Hematopoietic multipotent progenitor cell treated with erythropoietin and hydrocortisone succinate and interleukin-3 and kit ligand, for 8 days (in vitro differentiated cells): ENCODE measurements at places on chromosomes 12 and 14.

DNA sequence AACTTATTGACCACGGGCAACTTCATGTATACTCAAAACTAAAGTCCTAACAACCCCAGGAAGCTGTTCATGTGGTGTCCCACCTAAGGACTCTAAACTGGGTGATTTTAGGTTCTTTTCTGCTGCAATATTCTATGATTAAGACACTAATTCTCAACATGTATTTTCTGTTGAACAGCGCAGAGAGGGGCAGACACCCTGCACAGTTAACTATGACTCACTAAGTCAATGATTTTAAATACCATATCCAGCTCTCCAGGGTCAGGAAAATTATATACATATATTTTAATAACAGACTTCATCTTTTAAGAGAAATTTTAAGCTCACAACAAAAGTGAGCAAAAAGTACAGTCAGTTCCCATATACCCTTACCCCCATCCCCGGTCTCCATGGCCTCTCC is 85.0 kb downstream of the FOXN3 start:
- no peak for DNase-seq

- no peak for DNase-seq
These were observed 36.9 kb downstream of the TTLL5 start for GRCh38 chr14:75697918-75698317.

DNA sequence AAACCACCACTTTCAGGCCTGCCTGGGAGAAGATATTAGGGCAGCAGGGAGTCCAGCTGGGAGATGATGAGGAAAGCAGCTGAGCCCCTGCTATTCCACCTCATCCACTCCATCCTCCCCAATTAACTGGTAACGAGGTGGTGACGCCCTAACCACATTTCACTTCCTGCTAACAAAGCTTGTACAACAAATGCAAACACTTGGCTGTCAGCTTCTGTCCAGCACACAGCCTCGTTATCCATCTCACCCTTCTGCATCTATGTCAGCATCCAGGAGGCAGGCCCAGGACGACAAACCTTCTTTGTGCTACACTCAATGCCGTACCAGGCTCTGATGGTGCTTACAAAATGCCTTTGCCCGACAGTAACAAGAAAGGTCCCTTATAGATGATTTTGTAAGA is 225.4 kb downstream of the APAF1 start:
- no peak for DNase-seq

DNA sequence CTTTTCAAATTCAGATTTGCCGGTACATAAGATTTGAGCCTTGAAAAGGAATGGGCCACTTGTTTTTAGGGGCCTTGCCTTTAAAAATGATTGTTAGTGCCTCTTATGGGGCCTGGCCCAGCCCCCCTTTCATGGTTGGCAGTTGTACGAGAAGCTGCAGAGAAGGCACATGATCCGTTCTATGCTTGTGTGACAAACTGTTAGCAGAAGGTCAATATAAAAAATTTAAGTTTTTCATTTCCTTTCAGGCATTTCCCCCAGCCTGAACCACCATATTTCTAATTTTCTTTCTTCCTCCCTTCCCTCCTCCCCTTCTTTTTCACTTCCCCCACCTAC is 119.1 kb downstream of the PLXNC1 start:
- no peak for DNase-seq

DNA sequence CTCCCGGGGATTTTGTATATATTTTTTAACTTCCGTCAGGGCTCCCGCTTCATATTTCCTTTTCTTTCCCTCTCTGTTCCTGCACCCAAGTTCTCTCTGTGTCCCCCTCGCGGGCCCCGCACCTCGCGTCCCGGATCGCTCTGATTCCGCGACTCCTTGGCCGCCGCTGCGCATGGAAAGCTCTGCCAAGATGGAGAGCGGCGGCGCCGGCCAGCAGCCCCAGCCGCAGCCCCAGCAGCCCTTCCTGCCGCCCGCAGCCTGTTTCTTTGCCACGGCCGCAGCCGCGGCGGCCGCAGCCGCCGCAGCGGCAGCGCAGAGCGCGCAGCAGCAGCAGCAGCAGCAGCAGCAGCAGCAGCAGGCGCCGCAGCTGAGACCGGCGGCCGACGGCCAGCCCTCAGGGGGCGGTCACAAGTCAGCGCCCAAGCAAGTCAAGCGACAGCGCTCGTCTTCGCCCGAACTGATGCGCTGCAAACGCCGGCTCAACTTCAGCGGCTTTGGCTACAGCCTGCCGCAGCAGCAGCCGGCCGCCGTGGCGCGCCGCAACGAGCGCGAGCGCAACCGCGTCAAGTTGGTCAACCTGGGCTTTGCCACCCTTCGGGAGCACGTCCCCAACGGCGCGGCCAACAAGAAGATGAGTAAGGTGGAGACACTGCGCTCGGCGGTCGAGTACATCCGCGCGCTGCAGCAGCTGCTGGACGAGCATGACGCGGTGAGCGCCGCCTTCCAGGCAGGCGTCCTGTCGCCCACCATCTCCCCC is 777 bp downstream of the ASCL1 start:
- DNase-seq: no peak

- no peak for DNase-seq
These were observed 190.5 kb upstream of the PLXNC1 start for GRCh38 chr12:93957870-93958269.
